A172 (cell line): ENCODE measurements at places on chromosomes 11 and 22. TPM values are rescaled to one million over a fixed set of nuclear protein-coding genes. Genes with fewer than 3 reads are reported as not detected.

GRCh38 chr11:76455931-76456330 lies 11.1 kb downstream of the EMSY start:
- no peak for DNase-seq

PLAAT2 gene
- total RNA-seq = 0.28 TPM in 1 of 2 replicates, not detected in the other

GRCh38 chr22:37431366-37431765 lies 4.1 kb upstream of the ELFN2 start:
- peak; percentile 46 for DNase-seq

GRCh38 chr11:83238111-83238510 lies 44.6 kb downstream of the ANKRD42 start:
- no peak for DNase-seq

DNA sequence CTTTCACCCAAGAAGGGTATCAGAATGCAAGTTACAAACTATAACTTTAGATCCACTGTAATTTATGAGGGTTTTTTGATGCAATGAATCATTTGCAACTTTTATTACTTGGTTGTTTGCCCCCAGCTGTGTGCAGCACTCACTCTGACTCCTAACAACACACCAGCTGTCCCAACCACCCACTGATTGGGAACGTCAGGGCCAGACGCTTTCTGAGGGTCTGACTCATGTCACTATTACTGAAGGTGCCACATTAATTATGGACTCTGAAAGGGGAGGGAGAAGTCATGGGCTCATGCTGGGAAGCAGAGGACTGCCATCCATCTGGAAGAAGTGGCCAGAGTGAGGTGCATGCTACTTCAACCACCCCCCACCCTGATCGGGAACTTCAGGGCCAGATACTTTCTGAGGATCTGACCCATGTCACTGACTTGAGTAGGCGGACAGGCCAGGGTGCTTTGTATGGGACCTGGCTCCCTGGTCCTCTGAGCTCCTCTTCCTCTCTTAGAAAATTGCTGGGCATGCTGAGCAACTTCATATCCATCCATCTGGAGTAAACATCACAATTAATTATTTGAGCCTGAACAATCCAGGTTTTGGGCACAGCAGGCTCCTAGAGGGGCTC lies 44.9 kb upstream of the DRD2 start:
- DNase-seq = peak; percentile 25

- no peak for DNase-seq
These were observed 44.9 kb downstream of the ATG16L2 start for GRCh38 chr11:72859126-72859525.

- no peak for DNase-seq
These were observed 115.9 kb upstream of the GRK3 start for GRCh38 chr22:25448435-25449051.

- DNase-seq = no peak
These were observed 611.9 kb downstream of the TBC1D22A start for GRCh38 chr22:47374273-47374771.

C11orf21 gene
- 2.0 and 2.8 TPM in 2 replicates for total RNA-seq

DNA sequence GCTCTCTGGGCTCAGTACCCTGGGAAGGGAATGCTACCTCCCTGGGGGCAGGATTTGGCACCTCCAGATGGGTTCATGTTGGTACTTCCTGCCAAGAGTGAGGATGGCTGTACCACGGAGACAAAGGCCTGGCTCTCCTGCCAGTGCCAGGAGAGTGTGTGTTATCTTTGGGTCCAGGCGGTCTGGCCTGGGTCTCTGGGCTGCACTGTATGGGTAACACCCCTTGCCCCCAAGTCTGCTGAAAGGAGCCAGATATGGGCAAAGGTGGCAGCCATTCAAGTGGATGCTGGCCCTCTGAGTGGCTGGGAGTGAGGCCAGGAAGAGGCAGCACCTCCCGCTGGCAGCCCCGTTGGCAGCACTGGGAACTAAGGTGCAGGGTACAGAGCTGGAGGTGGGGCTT lies 91.5 kb downstream of the NECTIN1 start:
- DNase-seq = no peak

CASP4 gene
- 64.9 and 89.0 TPM in 2 replicates for total RNA-seq

BLID gene
- 1.1 and 1.5 TPM in 2 replicates for total RNA-seq

DNA sequence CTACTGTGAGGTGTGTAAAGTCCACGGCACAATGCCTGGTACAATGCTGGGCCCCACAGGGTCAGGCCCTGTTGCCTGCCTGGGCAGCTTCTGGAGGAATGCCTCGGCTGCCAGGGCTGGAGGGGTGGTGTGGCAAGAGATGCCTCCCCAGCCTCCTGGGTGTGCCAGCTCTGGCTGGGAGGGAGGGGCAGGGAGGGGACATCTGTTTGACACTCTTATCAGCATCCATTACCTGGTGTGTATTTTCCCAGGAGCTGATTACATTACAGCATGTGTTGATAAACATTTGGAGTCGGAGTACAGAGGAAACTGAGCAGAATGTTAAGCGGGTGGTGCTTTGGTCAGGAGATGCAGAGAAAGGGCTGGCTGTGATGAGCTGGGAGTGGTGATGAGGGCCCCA lies 11.0 kb upstream of the NECTIN1 start:
- no peak for DNase-seq

DNA sequence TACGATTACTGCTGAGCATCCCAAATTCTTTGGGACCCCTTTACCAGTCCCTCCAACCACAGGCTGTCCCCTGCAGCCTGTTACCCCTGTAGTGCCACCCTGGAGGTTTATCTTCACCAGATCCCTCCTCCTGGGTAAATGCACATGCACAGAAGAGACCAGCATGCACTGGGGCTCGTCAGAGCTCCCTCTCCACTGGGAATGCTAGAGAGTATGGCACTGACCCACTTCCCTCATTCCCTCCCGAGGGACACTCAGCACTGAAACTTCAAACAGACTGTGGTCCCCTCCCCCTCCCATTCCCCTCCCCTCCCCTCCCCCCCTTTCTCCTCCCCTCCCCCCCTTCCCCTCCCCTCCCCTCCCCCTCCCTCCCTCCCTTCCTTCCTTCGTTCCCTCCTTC lies 49.1 kb downstream of the C11orf91 start:
- no peak for DNase-seq

MMP11 gene
- total RNA-seq = 8.2 and 10.3 TPM in 2 replicates

GRCh38 chr22:27892064-27892463 lies 27.0 kb downstream of the PITPNB start:
- no peak for DNase-seq

- no peak for DNase-seq
These were observed 33.6 kb upstream of the GRAMD4 start for GRCh38 chr22:46586531-46587011.

- no peak for DNase-seq
These were observed 2.1 kb downstream of the OR5B21 start for GRCh38 chr11:58505849-58506248.

GLYATL1 gene
- not detected in 2 replicates for total RNA-seq

- no peak for DNase-seq
These were observed 365.0 kb downstream of the TBC1D22A start for GRCh38 chr22:47127441-47127871.

SCGB1A1 gene
- total RNA-seq = not detected in 2 replicates
